Naive thymus-derived CD8-positive, alpha-beta T cell (primary cell): ENCODE measurements at places on chromosomes 3 and 15.

DNA sequence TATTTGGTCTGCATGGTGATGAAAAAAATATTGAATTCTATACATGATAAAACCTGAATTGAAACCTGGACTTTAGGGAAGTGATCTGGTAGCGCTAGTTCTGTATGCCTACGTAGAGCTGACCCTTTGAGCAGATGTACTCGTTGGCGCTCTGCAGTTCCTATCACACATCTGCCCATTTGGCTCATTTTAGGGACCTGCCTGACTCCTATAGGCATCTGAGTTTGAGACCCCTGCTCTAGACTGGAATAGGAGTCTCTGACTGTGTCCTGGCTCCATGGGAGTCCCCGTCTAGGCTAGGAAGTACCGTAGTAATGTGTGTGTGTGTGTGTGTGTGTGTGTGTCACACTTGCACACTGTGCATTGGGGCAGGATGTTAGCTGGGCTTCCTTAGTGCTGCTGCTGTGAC lies 21.2 kb downstream of the STARD5 start:
- no peak for DNase-seq

DNA sequence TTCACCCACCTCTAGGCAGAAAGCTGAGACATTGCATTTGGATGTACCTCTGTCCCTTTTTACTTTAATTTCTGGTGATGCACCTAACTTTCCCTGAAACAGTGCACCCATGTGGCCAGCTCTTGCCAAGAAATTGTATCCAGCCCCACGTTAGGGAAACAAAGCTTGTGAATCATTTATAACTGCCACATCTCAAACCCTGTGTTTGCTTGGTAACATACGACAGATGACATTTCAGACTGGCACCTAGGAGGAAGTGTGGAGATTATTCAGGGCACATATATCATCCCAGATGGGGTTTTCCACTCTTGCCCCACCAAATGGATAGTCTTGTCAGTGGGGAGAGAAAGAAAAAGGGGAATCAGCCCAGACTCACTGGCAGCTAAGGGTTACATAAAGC lies 2.1 kb downstream of the CYB561D2 start:
- no peak for DNase-seq

DNA sequence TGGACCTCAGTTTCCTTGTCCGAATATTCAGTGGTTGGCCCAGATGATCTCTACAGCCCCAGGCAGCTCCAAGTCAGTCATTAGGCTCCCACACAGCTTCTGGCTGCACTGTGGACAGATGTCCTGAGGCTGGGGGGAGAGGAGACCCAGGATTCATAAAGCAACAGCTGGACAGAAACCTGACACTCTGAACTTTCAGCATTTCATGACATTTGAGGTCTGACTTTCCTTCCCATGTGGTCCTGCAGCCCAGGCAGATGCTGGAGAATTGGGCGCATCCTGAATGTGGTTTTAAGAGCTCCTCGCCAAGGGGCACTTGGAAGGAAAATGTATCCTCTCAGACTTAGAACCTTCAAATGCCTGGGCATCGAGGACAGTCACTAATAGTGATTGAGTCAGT lies 307.6 kb upstream of the LRRFIP2 start:
- no peak for DNase-seq

GRCh38 chr15:74869726-74870407 lies 3.3 kb downstream of the SCAMP2 start:
- DNase-seq = no peak

DNA sequence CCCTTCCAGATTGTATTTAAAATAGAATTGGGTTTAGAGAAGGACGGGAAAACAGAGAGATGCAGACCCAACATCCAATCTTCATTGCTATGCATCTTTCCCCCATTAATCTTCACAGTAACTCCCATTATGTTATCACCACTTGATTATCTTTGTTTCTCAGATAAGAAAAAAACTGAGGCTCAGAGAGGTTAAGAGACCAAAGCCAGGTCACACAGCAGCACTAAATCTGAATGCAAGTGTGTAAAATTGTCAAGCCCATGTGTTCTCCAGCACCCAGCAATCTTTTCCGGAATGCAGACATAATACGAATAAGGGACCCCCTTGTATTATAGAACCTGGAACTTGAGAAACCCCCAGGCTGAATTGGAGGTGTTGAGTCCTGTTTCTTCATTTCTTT lies 80.5 kb upstream of the TRIM42 start:
- no peak for DNase-seq

DNA sequence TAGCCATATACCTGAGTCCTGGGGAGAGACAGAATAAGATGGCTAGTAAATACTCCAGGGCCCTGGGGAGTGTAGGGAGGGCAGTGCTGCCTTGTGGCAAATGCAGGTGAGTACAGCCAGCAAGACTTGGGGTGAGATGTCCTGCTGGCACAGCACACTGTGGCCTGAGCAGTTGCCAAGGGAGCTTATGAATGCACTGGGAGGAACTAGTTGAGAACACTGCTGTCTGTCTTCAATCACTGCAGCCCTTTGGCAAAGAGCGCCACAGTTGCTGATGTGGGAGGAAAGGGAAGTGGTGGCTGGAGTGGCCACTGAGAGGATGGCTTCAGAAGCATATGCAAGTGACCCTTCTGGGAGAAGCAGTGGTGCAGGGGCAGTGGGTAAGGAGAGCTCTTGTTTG lies 264.6 kb downstream of the RORA start:
- DNase-seq = no peak

GRCh38 chr3:184579513-184579912 lies 17.9 kb downstream of the EPHB3 start:
- DNase-seq = no peak
